ENCODE measurements at places on chromosomes 1 and 21. TPM values are rescaled to one million over a fixed set of nuclear protein-coding genes. Genes with fewer than 3 reads are reported as not detected.

DNA sequence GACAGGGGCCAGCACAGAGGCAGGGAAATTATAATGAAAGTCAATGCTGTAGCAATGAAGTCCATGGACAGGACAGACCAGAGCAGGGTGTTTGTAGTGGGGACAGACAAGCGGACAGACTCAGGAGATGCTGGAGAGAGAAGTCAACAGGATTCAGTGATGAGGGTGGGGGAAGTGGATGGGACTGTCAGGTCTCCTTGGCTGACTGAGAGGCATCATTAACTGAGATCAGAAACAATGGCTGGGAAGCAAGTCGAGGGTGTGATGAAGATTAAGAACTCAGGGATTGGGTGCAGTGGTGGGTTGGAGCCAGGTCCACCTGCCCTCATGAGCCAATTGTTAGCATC is 25.5 kb downstream of the CD58 start:
- peaks cover 18% of the 10 kb centered on the region for H3K36me3 ChIP-seq
- no peaks in the 10 kb centered on the region for H3K27me3 ChIP-seq
- H3K27ac ChIP-seq, result no peak overlapping the region
- H3K4me3 ChIP-seq, result no peak overlapping the region

DNA sequence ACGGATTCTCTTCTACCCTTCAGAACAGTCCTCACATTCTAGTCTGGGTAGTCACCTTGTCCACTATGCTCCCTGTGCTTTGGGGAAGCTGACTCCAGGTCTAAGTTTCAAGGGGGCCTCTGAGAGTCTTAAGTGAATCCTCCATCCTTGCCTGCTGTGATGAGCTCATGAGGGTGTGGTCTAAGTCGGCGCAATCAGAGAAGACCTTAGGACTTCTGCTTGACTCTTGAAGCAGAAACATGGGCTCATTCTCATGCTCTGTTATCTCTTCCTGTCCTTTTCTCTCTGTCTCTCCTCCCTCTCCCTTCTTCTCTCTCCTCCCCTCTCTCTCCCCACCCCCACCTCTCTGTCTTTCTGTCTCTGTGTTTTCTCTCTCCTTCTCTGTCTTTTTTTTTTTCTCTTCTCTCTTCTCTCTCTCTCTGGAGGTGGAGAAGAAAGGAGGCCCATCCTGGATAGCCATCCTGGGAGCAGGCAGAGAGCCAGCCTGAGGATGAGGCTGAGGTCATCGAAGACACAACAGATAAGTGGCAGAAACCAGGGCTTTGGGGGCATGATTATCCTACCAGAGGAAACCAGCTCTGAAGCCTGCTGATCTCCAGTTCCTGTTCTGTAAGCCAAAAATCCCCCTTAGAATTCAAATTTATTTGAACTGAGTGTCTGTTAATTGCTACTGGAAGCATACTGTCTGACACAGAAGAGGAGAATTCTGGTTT is 245.6 kb downstream of the SIPA1L2 start:
- no peak for DNase-seq
- no peaks in the 10 kb centered on the region for H3K4me1 ChIP-seq
- no peak overlapping the region for H3K4me3 ChIP-seq
- H3K36me3 ChIP-seq, result no peaks in the 10 kb centered on the region

DNA sequence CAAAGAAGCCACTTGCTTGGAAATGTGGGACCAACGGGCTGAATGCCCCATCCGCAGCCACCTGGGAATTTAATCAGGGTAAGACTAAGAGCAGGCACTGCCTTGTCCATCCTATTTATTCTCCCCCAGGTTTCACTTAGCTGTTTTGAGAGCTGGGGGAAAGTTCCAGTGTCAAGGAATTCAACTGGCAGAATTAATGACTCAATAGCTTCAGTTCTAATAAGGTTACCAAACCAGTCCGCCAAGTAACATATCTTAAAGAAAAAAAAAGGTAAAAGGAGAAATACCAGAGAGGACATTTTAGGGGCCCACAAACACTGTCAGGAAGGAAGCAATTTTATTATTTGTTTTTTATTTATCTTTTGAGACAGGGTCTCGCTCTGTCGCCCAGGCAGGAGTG is 157.6 kb upstream of the SOD1 start:
- no peaks in the 10 kb centered on the region for H3K27me3 ChIP-seq
- no peaks in the 10 kb centered on the region for H3K36me3 ChIP-seq
- H3K27ac ChIP-seq, result no peak overlapping the region
- no peak overlapping the region for H3K4me3 ChIP-seq

GRCh38 chr1:24903955-24904730 is 25.9 kb downstream of the RUNX3 start:
- no peaks in the 10 kb centered on the region for H3K36me3 ChIP-seq
- DNase-seq, result peak; percentile 20
- H3K27me3 ChIP-seq, result no peaks in the 10 kb centered on the region
- H3K27ac ChIP-seq, result no peak overlapping the region

DNA sequence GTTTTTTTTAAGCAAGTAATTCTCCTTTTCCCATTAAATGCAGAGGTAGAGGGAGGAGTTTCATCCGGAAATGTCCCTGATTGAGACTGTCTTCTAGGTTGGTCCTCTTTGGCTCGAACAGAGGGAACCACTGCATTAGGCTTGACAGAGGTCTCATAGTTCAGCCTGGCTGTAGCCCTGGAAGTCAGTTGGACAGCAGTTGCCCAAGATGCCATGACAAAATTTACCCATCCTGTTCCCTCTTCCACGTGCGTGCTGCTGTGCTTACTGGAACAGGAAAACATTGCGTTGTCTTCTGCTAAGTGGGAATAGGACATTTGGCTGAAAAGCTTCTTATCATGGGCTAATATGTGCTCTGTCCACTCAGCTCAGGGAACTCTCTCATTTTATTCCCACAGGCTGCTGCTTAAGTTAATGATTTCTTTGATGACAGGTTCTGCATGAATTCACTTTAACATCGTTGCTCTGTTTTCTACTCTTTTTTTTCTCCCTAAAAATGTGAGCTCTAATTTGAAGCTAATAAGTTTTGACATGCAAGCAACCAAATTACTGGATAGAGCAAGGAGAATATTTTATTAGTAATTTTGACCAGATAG is 18.0 kb downstream of the KCNK1 start:
- no peak overlapping the region for H3K27ac ChIP-seq
- no peaks in the 10 kb centered on the region for H3K4me1 ChIP-seq
- H3K36me3 ChIP-seq, result no peaks in the 10 kb centered on the region
- H3K27me3 ChIP-seq, result no peaks in the 10 kb centered on the region

The GBP1 gene
- total RNA-seq, result 46.5 TPM

The SPRR4 gene
- total RNA-seq, result not detected

The PHF13 gene
- total RNA-seq, result 9.5 TPM

The OPTC gene
- not detected for total RNA-seq

Data from upper lobe of left lung (tissue), 6 donors.